Mesothelial cell of epicardium (in vitro differentiated cells): ENCODE measurements at places on chromosomes 7 and 10.

- H3K27me3 ChIP-seq: peaks cover 52% of the 10 kb centered on the region
- H3K4me3 ChIP-seq: no peak overlapping the region
- H3K4me1 ChIP-seq: peaks cover 11% of the 10 kb centered on the region
- DNase-seq: no peak
- H3K36me3 ChIP-seq: no peaks in the 10 kb centered on the region
Observed at GRCh38 chr7:1288390-1288995, 55.8 kb downstream of the UNCX start.

- no peaks in the 10 kb centered on the region for H3K27me3 ChIP-seq
- no peaks in the 10 kb centered on the region for H3K4me1 ChIP-seq
- no peak overlapping the region for H3K4me3 ChIP-seq
- H3K27ac ChIP-seq: no peak overlapping the region
- no peaks in the 10 kb centered on the region for H3K36me3 ChIP-seq
Observed at GRCh38 chr10:43627942-43628341, 20.7 kb downstream of the ZNF32 start.

GRCh38 chr7:66927348-66927948 is 6.4 kb downstream of the TMEM248 start:
- H3K36me3 ChIP-seq: peaks cover 14% of the 10 kb centered on the region
- H3K4me3 ChIP-seq: no peak overlapping the region
- H3K27me3 ChIP-seq: no peaks in the 10 kb centered on the region
- H3K4me1 ChIP-seq: peaks cover 10% of the 10 kb centered on the region

- H3K4me3 ChIP-seq: no peak overlapping the region
- H3K27ac ChIP-seq: no peak overlapping the region
- no peaks in the 10 kb centered on the region for H3K27me3 ChIP-seq
- H3K36me3 ChIP-seq: peaks cover 32% of the 10 kb centered on the region
- DNase-seq: no peak
Observed at GRCh38 chr10:73788864-73789658, 3.7 kb downstream of the ZSWIM8 start.
